ENCODE measurements at places on chromosomes 2 and 18. TPM values are rescaled to one million over a fixed set of nuclear protein-coding genes. Genes with fewer than 3 reads are reported as not detected.

Gene FHL2
- total RNA-seq, result 3.3 TPM

Gene IL1A
- 2.2 TPM for total RNA-seq

Gene TMEM169
- total RNA-seq, result 0.73 TPM

Gene NEU2
- not detected for total RNA-seq

Gene LRP2
- 0.04 TPM for total RNA-seq

Gene DNAJC5G
- total RNA-seq, result not detected

Gene SERPINB10
- total RNA-seq, result not detected

Gene RSAD2
- total RNA-seq, result 1.00 TPM

Gene MOB4
- 26.2 TPM for total RNA-seq

Gene RESP18
- not detected for total RNA-seq

Gene SP9
- total RNA-seq, result not detected

Gene PJVK
- total RNA-seq, result 1.5 TPM

Gene NETO1
- total RNA-seq, result not detected

Gene KRCC1
- 14.1 TPM for total RNA-seq

Gene CD8B2
- 3.6 TPM for total RNA-seq

Gene FZD7
- 0.75 TPM for total RNA-seq

All from CD8-positive, alpha-beta memory T cell (primary cell).